ENCODE measurements at places on chromosomes 12 and 14.

- DNase-seq = no peak
Observed at GRCh38 chr12:109966546-109966945, 29.6 kb downstream of the GIT2 start.

DNA sequence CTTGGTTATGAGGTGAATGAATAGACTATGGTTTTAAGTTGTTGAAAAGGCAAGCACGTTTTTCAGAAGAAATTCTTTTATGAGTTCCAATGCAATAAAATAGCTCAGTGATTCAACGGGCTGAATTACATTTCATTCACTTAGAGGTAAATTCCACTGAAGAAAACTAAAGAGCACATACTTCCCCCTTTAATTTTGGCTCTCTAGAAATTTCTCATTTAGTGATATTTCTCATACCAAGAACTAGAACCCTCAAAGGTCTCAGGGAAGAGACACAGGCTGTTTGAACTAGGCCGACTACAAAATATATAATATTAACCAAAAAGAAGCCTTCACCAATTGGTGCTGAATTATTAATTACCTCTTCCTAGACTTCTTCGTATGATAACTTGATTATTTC is 68.6 kb downstream of the TAOK3 start:
- DNase-seq = no peak

DNA sequence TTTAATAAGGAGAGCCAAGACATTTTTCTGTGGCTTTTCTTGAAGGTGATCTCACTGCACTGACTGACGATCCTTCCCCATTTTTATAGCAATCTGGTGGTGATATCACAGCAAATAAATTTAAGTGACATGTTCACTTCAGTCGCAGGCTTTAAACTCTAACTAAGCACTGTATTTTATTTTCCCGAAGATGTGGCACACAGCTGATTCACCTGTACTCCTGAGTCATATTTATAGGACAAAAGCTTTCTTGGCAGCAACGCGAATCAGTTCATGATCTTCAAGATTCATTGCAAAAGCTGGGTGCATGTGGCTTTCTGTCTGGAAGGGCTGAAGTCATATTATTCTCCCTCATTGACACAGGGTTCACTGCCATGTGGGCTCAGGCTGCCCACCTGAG is 79.8 kb upstream of the TUNAR start:
- no peak for DNase-seq

DNA sequence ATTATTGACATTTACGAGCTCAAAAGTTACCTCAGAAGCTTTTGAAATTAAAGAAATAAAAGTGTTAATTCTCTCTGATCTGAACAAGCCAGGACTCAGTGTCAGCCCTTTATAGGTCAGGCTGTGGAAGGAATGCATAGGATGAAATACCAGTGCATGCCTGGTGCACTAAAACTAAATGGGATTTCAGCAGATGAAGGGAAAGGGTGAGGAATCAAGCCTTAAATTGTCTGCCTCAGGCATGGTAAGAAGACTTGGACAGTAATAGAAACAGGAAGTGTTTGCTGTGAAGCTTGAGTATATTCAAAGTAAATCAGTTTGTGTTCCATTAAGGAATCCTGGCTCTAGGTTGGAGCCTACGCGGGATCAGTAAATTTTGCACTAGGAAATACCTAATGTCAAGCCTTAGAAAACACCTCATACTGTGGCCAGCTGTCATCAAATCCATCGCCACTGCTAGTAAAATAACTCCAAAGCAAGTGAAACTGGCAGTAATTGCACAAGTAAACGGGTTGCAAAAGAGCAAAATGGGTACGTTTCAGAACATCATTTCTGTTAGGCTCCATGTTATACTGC is 76.3 kb downstream of the PDE3A start:
- DNase-seq = no peak

DNA sequence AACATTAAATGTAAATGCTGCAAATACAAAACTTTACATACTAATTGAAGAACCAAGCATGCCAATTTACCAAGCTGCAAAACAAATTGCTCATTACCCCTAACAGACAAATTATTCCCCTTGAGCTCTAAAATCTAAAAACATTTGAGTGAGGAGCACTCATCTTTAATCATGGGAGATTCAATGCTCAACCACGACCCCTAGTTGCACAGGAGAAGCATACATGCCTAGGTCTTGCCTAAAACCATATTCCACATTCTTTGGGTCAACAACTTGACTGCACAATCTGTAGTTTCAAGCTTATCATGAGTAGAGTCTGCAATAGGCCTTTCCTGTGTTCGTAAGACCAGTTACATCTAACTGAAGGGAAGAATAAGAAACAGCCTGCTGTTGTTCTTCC is 69.7 kb downstream of the MGAT4C start:
- DNase-seq = no peak

DNA sequence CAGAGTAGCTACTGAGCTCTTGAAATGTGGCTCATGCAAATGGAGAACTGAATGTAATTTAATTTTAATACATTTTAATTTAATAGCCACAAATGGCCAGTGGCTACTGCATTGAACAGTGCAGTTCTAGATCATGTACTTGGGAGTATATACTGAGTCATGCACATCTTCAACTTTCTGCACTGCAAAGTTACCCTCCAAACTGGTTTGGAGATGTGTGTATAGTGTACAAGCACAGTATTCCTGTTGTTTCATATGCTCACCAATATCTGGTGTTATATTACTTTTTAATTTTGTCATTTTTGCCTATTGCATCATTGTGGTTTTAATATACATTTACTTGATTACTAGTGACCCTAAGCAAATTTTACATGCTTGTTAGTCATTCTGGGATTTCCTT is 372.8 kb downstream of the NELL2 start:
- DNase-seq = no peak

DNA sequence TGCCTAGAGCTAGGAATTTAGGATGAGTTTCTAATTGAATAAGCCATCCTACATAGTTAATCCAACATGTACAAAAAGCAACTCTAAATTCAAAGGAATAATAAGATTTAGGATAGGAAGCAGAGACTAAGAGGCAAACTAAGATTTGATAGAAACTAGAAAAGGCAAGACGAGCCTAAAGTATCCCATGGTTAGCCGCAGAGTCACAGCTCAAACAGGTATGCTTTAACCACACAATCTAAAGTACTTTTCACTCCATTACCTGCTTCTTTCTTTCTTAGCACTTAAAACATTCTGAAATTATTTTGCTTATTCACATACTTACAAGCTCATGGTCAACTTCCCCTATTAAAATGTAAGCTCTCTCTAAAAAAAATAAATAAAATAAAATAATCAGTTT is 51.8 kb downstream of the OTOGL start:
- no peak for DNase-seq

GRCh38 chr14:44970907-44971306 is 8.9 kb downstream of the TOGARAM1 start:
- no peak for DNase-seq

GRCh38 chr12:3252450-3252891 is 175.3 kb downstream of the TSPAN9 start:
- peak; percentile 51 for DNase-seq

DNA sequence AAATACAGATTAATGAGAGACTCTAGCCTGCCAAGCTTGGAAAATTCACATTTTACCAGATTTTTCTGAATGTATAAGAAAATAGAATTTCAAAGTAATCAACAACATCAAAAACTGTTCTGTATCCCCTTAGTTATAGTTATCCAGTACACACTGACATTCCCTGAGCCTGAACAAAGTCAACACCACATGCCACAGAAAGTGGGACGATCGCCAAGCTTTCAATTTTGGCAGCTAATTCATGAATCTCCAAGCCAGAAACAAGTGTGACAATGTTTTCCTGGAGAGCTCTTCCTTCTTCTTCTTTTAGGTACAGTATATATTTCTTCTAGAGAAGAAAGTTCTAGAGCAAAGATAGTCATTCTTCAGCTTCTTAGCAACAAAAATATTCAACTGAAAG is 290.2 kb downstream of the PRKD1 start:
- DNase-seq = peak; percentile 16

GRCh38 chr12:958588-959123 is 9.2 kb upstream of the RAD52 start:
- DNase-seq = no peak

GRCh38 chr14:35696119-35696518 is 113.0 kb downstream of the RALGAPA1 start:
- no peak for DNase-seq

- DNase-seq = no peak
Observed at GRCh38 chr12:63808631-63809030, 28.9 kb downstream of the RXYLT1 start.

DNA sequence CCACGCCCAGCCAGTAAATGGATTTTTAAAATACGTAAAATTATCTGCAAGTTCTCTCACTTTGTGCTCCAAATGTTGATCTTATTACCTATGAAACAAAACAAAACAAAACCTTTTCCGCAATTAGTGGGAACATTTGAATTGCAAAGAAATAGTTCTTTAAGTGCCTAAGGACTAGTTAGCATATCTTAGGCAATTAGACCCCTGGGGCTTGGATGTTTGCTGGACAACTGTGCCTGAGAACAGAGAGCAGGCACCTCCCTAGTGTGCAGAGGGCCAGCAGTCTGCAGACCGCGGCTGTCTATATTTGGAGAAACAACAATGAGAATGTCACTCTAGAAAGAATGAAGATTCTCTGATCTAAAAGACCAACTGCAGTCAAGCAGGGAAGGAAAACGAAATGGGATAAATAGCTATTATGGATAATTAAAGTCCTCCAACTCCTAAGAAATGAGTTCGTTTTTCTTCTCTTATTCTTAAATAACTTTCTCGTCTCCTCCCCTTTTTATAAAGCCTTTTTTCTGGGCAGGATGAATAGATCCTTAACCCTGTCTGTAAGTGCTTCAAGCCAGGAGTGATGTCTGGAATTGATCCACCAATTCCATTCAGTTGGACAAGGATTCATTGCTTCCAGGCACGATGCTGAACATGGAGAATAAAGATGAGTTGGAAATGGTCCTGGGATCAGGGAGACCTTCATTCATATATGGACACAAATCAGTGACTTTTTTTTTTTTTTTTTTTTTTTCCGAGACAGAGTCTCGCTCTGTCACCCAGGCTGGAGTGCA is 16.2 kb downstream of the SLC17A8 start:
- no peak for DNase-seq

GRCh38 chr12:20305470-20305869 is 62.9 kb upstream of the PDE3A start:
- no peak for DNase-seq

DNA sequence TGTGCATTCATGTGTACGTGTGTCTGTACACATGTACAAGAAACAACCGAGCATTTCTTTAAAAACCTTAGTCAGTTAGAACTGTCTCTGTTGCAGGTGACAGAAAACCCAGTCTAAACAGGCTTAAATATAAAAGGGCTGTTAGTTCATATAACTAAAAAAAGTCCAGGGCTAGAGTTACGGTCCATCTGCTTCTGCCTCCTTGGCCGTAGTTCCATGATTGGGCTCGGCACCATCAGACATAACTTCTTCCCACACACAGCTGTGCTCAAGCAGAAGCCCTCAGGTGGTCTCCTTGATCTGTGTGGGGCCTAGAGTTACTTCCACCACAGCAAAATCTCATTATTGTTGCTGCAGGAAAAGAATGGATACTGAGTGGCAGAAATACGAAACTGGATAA is 34.6 kb downstream of the CKB start:
- no peak for DNase-seq

GRCh38 chr14:71362920-71363584 is 455.8 kb downstream of the PCNX1 start:
- DNase-seq = no peak

GRCh38 chr12:29519585-29520182 is 22.2 kb upstream of the OVCH1 start:
- peak; percentile 18 for DNase-seq

DNA sequence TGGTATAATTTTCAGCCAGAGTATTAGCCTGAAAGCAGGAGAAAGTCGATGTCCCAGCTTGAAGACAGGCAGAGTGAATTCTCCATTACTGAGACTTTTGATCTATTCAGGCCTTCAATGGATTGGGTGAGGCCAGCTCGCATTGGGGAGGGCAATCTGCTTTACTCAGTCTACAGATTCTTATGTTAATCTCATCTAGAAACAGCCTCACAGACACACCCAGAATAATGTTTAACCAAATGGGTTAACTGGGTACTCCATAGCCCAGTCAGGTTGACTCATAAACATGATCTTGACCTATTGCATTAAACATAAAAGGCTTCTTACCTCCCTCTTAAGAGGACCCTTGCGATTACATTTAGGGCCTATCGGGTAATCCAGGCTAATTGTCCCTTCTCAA is 118.0 kb downstream of the KTN1 start:
- DNase-seq = no peak

GRCh38 chr12:12979731-12980259 is 20.3 kb downstream of the HEBP1 start:
- no peak for DNase-seq

- DNase-seq = no peak
Observed at GRCh38 chr12:121738340-121738858, 25.8 kb downstream of the TMEM120B start.

GRCh38 chr14:29820785-29821184 is 106.9 kb downstream of the PRKD1 start:
- DNase-seq = no peak

DNA sequence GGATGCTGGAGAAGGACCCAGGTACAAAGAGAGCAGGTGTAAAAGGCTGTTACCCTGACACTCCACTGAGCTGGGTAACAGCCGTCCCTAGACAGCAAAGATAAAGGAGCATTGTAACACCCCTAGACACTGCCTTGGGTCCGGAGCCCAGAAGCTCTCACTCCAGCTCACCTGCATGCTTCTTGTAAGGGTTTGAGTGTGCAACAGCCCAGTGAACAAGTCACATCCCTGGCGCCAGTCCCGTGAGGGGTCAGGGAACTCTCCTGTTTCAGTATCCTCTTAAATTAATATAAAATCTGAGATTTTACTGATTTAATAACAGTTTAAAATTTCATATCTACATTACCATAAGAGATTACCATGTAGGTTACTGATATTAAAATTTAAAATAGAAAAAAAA is 124.8 kb upstream of the LMO3 start:
- no peak for DNase-seq

DNA sequence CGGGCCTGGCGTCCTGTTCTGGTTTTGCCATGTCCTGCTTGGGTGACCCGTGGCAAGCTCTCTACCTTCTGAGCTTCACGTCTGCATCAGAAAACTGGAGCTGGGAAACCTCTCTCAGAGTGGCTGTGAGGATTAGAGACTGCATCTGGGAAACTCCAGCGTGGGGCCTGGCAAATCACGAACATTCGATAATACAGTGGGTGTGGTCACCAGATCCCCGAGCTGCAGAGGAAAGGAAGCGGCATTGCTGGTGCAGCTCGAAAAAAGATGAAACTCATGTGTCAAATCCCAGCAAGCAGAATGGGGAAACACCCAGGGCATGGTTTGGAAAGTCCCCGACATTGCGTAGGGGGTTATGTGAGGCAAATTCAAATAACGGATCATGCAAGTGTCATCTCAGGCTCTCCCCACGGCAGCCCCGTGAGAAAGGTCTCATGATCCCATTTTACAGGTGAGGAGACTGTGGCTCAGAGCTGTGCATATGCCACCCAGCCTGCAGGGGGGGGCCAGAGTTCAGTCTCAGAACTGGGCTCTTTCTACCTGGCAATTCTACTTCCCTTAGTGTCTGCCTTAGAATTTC is 98.1 kb upstream of the VRK1 start:
- no peak for DNase-seq

DNA sequence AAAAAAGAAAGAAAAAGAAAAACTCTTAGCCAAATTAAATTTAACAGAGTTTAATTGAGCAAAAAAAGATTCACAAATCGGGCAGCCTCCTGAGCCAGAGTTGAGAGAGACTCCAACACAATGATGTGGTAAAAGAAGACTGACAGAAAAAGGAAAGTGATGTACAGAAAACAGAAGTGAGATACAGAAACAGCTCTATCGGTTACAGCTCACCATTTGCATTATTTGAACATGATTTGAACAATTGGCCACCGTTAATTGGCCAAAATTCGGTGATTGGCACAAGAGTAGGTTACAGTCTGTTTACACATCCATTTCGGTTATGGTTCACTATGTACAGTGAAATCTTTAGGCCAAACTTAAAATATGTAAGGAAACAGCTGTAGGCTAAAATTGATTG is 117.7 kb downstream of the SPTSSA start:
- no peak for DNase-seq

All from frontal cortex (tissue), 4 donors.